ENCODE measurements at places on chromosomes 2 and 18. TPM values are rescaled to one million over a fixed set of nuclear protein-coding genes. Genes with fewer than 3 reads are reported as not detected.

ASPRV1 gene
- 1.2 TPM for total RNA-seq

HOXD1 gene
- total RNA-seq, result not detected

GTF2A1L gene
- not detected for total RNA-seq

HAUS1 gene
- 49.4 TPM for total RNA-seq

MYL12B gene
- 358 TPM for total RNA-seq

GLI2 gene
- total RNA-seq, result 1.2 TPM

CAPN10 gene
- total RNA-seq, result 72.3 TPM

ACAA2 gene
- 83.3 TPM for total RNA-seq

KLHL14 gene
- not detected for total RNA-seq

PPP4R3B gene
- 81.7 TPM for total RNA-seq

PSMA8 gene
- 1.4 TPM for total RNA-seq

PLA2R1 gene
- not detected for total RNA-seq

UGT1A7 gene
- total RNA-seq, result not detected

TSPYL6 gene
- total RNA-seq, result not detected

ID2 gene
- 167 TPM for total RNA-seq

UPP2 gene
- total RNA-seq, result not detected

ERMN gene
- 3.6 TPM for total RNA-seq

TMEM185B gene
- total RNA-seq, result 26.2 TPM

HOXD4 gene
- not detected for total RNA-seq

ACTG2 gene
- 0.22 TPM for total RNA-seq

IL1RN gene
- 2.1 TPM for total RNA-seq

EFR3B gene
- total RNA-seq, result 0.08 TPM

RNF138 gene
- 86.7 TPM for total RNA-seq

Measured in activated naive CD8-positive, alpha-beta T cell treated with anti-CD3 and anti-CD28 coated beads, Interleukin-2, amount 10 ng/mL, durations not matched to agents 7 days and 5 days (primary cell).